ENCODE measurements at places on chromosomes 1 and 21.

DNA sequence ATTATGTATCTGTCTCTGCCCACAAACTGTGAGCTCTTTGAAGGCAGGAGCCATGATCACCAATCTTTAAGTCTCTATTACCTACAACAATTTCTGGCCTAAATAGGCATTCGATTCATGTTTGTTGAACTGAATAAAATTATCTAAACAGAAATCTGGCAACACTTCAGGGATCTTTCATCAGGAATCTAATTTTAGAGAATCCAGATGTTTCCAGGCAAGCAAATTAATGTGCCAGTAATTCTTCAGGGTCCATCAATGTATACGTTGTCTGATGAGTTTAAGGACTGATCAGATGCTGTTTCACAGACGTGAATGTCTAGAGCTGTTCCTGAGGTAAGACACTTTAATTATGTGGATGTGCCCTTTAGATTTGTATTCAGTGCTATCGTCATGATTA is 524.4 kb downstream of the PTPRC start:
- DNase-seq, result no peak

DNA sequence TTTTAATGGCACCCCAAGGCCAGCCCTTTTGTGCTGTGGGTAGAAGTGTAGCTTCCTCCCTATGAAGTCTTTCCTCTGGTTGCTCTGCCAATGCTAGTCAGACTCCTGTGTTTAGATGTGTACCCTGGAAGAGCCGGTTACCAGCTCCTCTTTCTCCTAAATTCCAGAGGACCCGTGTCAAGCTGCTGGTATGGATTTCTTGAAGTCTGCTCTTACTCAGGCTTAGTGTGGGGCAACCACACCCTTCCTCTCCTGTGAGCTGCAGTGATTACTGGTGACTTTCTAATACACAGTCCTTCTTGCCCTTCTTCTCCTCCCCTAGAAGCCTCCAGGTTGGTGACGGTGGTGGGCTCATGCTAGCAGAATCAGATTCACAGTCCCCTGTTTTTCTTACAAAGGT is 74.1 kb upstream of the AKT3 start:
- DNase-seq, result no peak

DNA sequence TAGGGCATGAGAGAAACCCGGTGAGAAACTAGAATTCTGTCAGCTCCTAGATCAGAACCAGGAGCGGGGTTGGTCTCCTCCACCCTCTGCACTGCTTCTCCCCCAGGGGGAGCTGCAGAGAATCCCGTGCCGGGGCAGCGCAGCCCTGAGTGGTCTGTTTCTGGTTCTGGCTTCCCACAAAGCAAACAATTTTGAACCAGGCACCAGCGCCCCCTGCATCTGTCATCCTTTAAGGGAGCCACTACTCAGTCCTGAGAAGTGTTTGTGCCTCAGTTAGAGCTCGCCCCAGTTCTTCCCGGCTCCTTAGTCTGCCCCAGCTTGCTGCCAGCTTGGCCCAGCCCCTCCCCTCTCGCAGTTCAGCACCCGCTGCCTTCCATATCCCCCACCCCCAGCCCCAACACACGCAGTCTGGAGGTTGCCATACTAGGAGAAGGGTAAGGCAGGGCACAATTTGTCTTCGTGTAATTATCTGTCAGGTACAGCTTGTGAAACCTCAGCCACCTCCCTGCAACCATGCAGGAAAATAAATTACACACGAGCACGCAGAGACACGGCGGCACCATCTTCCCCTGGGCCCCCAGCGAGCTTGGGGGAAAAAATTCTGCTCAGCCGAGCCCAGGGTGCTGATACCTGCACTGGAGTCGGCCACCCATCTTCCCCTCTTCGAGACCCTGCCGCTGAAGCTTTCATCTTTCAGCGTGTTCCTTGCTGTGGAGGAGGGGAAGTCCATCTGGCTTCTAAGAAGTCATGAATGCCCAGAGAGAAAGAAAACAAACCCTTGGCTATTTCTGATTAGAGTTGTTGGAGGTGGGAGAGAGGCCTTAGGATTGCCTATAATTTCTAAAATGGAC is 62.6 kb upstream of the CD1D start:
- no peak for DNase-seq

- DNase-seq, result no peak
Measured at GRCh38 chr1:1625404-1625775, 6.6 kb upstream of the MMP23B start.

- no peak for DNase-seq
Measured at GRCh38 chr1:1318131-1318652, 6.3 kb downstream of the INTS11 start.

DNA sequence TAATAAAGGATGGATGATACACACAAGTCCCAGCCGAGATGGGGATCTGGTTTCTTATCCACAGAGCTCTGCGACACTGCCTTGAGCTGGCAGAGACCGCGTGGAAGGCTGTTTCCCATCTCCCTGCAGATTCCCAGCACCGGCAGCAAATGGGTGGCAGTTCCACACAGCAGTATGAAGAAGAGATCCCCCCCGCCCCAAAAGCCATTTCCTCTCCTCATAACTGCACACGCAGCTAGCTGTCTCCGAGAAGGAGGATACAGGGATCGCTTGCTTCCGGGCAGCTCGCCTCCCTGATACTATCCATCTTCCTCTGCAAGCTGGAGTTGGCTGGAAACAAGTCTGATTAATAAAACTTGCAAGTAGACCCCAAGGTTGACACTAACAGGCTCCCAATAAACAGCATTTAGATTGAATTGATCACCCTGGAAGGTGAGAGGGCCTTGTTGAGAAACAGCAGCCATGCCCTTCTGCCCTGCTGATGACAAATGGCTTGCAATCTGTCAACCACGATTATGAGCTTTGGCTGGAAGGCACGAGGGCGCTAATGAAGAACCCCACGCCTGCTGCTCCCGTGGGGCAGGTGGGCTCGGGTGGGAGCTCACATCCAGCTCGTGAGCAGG is 642.3 kb downstream of the AJAP1 start:
- no peak for DNase-seq

- no peak for DNase-seq
Measured at GRCh38 chr1:30704271-30704670, 19.1 kb downstream of the MATN1 start.

- DNase-seq, result no peak
Measured at GRCh38 chr1:20555758-20556120, 3.4 kb downstream of the FAM43B start.

GRCh38 chr1:220999872-221000863 is 120.9 kb downstream of the HLX start:
- no peak for DNase-seq

DNA sequence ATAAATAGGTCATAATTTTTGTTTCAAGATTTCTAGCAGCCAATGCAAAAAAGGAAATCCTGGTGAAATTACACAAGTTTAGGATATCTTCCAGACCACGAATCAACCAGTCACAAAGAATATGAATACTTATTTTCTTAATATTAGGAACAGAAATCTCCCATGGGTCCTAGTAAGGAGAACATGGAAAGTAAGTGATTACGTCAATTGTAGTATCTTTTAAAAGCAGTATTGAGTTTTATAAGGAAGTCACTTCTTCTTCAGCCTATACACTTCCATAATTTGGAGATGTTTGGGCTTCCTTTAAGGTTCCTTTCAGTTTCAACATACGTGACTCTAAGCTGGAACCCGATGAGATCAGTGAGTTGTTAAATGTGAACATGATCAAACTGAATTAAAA is 534.5 kb downstream of the USP25 start:
- no peak for DNase-seq

DNA sequence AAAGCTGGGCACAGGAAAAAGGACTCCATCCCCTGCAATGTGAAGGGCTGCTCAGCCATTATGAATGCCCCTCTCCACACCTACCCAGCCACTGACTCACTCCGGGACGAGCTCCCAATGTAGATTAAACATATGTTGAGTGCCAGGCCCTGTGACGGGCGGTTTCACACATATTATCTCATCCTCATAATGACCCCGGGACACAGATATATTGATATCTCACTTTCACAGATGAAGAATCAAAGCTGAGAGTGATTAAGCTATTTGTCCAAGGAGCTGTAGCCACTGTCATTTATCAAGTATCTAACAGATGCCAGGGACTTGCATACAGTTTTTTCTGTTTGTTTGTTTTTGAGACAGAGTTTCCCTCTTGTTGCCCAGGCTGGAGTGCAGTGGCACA is 35.0 kb upstream of the SLC30A1 start:
- DNase-seq, result no peak

DNA sequence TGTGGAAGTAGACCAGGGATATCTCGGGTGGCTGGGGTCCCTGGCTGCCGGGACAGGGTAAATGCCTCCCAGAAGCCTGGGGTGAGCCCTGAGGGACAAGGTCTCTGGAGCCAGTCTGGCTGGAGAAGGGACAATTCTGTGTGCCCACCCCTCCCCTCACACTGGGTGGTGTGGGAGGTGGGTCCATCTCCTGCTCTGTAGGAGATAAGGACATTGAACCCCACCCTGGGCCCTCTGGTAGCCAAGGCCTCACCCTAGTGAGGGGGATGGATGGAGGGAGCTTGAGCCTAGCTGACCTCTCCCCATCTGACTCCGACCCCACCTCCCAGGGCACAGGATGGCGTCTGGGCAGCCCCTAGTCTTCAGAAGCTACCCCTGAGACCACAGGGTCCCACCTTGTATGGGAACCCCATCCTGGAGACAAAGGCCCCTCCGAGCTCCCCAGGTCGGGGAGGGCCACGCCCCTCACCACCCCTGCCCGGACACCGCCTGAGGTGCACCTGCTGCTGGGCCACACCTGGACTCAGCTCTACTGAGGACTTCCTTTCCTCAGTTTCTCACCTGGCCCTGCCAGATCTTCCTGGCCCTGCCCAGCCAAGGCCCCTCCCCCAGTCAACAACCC is 4.3 kb downstream of the AGRN start:
- no peak for DNase-seq

GRCh38 chr1:51679435-51679834 is 62.5 kb downstream of the OSBPL9 start:
- no peak for DNase-seq

DNA sequence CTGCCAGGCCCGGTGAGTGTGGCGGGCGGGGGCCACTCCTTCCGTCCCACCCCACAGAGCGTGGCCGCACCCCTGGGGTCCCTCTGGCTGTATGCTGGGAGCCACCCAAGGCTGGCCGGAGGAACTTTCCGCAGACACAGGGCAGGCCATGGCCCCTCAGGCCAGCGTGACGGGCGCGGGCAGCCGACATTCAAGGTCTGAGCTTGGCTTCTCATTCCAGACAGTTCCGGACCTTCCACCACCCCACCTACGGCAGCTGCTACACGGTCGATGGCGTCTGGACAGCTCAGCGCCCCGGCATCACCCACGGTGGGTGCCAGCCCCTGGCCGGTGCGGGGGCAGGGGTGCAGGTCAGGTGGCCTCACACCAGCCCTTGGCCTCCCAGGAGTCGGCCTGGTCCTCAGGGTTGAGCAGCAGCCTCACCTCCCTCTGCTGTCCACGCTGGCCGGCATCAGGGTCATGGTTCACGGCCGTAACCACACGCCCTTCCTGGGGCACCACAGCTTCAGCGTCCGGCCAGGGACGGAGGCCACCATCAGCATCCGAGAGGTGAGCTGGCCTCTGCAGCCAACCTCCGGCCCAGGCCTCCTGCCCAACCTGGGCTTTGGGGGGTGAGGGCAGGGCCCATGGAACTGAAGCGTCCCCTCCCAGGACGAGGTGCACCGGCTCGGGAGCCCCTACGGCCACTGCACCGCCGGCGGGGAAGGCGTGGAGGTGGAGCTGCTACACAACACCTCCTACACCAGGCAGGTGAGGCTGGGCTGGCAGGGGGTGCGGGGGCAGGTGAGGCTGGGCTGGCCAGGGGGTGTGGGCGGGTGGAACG is 7.3 kb downstream of the SCNN1D start:
- no peak for DNase-seq

DNA sequence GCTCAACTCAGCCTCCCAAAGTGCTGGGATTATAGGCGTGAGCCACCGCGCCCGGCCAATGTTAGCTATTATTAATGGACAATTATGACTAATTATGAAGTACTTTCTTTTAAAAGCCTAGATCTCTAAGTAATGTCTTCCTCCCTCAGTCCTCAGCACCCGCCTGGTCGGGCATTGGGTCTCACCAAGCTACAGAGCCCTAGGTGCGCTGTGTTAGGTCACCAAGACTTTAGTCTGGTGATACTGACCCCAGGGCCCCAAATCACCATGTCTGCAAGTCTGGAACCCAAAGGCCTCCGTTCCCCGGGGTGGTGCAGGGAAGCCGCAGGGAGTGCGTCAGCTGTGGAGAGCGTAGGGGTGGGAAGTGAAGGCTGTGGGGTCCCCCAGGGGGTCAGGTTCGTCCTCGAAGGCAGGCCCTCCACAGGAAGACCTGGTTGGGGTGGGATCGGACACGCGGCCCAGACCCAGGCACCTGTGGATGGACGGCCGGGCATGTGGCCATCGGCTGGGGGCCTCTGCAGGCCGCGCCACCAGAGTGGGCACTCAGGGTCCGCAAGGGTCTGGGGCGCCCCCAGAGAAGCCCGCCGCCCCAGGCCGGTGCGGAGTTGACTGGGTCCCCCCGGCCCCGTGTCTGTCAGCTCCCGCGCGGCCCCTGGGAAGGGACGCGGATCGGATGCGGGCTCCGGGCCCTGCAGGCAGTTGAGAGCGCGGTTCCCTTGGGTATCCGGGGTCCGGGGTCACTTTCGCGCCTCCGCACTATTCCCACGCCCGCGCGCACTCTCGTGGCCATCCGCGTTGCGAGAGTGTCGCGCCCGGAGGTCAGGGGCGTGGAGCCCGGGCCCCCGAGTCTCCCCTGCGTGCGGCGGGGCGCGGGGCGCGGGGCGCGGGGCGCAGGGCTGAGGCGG is 710 bp upstream of the PDXK start:
- no peak for DNase-seq

- no peak for DNase-seq
Measured at GRCh38 chr1:19644681-19645410, 735 bp downstream of the NBL1 start.

DNA sequence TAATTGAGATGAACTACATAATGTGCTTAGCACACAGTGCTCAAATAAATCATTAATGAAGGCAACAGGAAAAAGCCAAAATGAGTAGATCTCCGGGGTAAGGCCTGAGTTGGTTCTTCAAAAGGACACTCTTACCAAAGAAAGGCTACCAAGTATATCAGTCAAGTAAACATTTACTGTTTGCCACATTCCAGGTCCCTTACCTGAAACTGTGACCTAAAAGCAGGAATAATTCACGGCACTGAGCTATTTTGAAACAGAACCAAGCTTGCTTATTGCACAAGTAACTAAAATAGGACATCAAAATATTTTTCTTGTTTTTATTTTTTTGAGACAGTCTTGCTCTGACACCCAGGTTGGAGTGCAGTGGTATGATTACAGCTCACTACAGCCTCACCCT is 2.0 kb upstream of the PITHD1 start:
- DNase-seq, result no peak

DNA sequence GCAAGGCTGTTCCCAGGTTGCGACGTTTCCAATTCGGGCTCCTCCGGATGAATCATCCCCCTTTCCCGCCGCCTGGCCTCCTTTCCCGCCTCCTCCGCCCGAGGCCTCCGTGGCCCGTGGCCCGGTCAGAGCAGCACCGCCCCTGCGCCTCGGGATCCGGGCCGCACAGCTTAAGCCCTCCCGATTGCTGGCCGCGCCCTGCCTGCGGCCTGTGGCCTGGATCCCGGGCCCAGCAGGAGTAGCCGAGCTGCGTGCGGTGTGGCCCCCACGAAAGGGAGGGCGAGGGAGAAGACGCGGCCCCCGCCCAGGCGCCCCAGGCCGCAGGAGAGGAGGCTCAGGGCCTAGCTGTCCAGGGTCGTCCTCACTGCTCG is 1.0 kb downstream of the TMEM200B start:
- DNase-seq, result no peak
